Activated T-cell treated with anti-CD3 and anti-CD28 coated beads for 1 hour (primary cell): ENCODE measurements at places on chromosomes 2 and 18.

DNA sequence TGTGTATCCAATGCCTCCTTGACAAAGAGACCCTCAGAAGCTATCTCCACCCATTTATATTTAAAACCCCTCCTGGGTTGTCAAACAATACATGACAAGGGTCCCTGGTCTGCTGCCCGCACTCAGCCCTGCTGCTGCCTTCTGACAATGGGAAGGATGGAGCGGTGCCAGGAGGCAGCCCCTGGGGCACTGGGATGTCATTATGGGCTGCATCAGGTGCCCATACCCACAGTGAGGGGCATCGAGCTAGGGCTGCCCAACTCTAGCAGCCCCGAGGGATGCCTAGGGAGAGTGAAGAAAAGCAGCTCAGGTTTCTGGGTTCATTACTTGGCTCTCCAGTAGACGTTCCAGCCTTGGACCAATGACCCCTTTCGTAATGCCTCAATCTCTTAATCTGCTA, 301.7 kb downstream of the ALK start:
- DNase-seq: no peak

- no peak for DNase-seq
These were observed 361.2 kb upstream of the SOX11 start for GRCh38 chr2:5330961-5331360.

- no peak for DNase-seq
These were observed 636 bp downstream of the ARL4C start for GRCh38 chr2:234496055-234496834.

DNA sequence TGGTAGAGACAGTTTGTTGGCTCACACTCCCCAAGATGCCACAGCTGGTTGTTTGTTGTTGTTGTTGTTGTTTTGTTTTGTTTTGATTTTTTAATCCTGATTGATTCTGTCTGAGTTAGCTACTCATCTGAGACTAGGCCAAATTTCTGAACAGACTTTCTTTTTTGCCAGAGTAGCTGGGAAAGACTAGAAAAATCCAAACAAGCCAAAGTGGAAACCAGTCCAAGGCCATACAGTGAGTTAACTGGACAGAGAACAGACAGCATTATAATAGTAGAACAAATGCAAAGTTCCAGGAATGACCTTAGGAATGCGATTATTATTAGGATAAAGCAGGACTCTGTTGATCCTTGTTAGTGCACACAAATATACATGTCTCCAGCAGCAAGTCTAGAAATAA, 43.8 kb upstream of the CYP26B1 start:
- no peak for DNase-seq

GRCh38 chr2:210557721-210558120, 1.3 kb downstream of the CPS1 start:
- no peak for DNase-seq

DNA sequence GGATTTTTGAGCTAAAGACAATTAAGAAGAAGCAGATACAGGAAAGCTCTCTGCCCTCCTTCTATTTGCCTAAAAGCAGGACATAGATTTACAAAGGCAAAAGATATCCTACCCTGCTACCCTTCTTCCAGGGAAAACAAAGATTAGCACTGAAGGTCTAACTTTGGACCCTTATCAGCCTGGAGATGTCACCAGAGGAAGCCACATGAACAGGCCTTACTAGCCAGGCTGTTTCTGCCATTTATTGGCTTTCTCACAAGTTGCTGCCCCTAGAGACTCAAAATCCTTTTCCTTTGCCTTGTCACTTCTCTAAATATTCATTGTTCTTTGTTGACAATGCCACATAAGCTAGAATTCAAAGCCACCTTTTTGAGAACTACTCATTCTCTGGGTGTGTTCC, 147.3 kb downstream of the B3GNT2 start:
- no peak for DNase-seq

DNA sequence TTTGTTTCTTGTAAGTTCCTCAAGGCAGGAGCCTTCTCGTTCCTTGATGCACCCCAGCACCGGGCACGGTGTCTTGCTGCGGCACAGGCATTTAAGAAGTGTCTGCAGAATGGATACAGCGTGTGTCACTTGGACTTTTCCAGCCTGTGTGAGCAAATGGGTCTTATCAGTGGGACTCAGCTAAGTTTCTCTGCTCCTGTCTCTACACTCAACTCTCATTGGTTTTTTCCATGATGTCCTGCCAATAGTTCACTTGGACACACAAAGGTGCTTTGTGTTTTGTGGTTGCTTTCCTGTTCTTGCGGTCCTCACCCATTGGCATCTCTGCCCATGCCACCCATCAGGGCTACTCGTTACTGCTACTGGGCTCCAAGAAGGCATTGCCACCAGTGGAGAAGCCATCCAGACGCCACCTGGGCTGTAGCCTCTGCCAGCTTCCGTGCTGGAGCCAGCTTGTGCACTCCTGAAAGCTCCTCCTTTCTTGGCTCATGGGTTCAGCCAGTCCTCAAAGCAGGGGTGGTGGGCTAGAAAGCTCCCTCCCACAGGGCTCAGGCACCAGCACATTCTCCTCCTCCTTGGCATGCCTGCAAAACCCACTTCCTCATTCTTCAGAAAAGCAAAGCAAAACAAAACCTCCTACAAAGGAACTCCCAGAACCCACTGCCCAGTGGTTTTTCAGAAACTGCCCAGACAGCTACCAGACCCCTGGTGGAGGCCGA, 41.4 kb downstream of the IL1R2 start:
- no peak for DNase-seq

GRCh38 chr2:223121283-223121682, 69.3 kb downstream of the KCNE4 start:
- DNase-seq: no peak

DNA sequence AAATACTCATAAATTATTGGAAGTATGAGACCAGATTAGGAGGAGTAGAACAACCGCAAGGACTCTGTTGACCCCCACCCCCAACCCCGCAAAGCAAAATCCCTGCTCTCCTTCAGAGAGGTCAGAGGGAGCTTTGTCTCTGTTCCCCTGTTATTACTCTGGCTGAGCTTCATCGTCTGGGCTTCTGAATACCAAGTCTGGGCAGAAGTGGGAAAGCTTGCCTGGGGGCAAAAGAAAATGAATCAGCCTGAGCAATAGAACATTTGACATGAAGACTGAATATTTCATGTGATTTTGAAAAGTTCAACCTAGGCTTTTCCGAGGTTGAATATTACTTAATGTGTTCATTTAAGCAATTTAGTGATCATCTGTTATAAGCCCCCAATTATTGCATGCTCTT, 114.6 kb upstream of the ARHGAP28 start:
- DNase-seq: no peak

DNA sequence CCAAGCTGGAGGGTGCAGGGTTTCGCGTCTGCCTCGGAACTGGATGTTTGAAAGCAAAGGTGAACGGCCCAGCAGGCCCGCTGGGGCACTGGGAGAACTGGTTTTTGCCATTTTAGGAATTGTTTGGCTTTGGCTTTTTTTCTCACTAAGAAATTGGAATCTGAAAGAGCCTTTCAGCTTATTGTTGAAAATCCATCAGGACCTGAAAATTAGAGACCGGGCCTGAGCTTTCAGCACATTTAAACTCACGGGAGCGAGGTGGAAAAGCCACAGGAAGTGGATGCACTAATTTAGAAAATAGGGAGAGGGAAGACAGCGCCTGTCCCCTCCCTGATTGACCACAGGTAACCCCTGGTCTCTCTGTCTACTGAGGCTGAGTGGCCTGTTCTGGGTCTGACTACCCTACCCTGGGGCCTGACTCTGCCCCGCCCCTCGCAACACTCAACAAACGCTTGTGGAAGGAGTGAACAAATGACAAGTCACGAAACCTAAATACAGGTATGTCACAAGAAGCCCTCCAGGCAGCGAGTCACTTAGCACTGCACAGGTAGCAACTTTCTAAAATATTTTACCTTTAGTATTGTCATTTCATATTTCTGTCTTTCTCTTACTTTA, 100.3 kb upstream of the MBOAT2 start:
- no peak for DNase-seq

DNA sequence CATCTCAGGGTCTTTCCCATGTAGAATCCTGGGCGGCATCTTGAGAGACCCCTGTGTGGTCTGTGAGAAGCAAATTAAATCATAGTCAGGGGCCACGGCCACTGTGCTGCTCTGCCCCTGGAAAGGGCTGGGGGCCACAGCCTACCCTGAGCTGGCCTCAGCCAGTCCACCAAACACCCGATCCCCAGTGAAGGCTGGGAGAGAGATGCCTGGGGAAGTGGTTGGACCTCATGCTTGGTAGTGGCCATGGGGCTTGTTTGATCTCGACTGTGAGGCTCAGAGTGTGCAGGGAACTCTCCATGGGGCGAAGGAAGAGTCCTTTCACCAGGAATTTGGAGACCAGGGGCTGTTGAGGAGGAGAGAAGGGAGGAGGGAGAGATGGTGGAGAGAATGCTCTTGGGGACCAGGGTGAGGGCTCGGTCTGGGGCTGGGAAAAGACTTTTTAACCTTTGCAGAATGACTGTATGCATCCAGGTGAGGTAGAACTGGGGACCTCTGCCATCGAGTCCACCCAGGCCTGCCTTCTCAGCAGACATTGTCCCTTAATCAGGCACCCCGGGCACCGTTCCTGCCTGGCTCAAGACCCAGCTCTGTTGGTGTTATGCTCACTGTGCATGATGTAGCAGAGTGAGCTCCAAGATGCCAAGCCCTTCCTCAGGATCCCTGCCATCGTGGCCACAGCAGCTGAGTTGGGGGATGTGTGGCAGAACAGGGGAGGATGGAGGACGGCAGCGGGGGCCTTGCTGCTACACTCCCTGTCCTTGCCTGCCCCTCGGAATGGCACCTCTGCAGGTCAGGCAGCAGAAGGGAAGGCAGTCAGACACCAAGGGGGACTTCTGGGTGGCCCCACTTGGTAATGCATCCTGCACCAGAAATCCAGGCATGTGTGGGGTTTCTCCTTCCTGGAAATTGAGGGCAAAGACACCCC, 249.9 kb downstream of the DYSF start:
- no peak for DNase-seq

DNA sequence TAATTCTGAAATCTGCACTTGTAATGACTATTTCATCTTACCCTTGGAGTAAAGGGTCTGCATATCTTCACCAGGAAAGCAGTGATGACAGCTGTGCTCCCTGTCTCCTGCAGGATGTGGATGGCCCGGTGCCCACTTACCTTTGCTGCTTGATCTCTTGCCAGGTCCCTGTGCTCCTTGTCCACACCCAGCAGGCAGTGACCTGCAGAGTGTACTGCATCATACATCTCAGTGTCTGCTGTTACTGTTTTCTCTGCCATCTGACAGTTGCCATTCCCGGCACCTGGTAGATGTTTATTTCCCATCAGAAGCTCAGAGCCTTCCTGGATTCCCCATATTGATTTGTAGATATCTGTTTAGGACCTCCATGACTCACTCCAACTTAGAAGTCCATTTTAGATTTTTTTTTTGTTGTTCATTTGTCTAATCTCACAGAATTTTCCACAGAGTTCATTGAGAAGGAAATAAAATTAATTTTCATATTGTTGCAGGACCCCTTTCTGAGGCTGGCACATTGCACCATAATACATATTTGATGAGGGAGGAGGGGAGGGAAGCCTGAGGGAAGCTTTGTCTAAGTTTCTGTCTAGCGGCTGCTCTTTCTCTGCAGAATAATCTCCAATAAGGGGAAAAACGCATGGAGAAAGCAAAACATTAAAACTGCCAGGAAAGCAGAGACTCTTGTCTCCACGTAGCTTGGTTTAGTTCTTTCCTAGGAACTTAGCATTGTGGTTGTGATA, 697.5 kb upstream of the RAB6C start:
- no peak for DNase-seq

DNA sequence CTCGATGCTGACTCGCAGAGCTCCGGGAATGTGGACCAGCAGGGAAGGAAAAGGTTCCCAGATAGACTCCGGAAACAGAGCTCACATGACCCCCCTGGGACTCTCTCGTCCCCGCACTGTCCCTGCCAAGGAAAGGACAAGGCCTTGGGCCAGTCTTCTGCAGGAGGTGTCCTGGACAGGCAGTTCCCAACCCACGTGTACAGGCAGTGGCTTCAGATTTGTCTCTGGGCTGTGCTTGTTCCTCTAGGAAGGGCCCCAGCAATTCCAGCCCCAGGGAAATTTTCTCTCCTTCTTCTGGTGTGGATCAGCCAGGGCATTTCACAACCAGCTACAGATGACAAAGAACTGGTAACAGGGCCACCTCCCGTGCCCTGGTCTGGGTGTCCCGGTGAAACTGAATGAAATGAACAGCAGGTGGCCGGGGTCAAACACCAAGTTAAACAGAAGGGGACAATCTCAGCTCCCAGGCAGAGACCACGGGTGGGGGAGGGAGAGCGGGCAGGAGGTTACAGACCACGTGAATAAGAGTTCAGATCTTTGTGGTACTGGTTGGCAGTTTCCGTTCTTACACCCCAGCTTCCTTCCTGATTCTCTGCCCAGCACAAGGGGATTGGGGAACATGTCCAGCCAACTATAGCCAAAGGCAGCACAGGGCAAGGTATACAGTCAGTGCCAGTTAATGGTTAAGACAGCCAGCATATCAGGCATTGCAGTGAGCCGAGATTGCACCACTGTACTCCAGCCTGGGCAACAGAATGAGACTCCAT, 52.2 kb upstream of the CAB39 start:
- DNase-seq: no peak

- no peak for DNase-seq
These were observed at the start of gene CDH19 for GRCh38 chr18:66603941-66604627. Gene CDH19, minus strand, starts transcription at chr18:66604090. Its CDS starts 31,886 bp downstream, at chr18:66572204.

DNA sequence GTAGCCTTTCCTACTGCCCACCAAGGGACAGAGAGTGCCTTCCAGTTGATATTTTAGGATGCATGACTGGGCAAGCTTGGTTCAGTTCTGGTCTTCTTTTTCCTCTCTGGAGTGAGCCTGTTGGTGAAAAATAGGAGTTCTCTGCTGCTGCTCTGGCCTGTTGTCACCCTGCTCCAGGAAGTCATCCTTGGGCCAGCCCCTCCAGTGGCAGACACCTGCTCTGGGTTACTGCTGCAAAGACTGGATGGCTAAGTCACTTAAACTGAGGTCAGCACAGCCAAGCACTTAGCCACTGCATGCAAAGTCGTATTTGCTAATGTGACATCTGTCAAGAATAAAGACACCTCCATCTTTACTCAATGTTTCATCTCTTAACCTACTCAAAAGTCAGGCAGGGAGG, 219.6 kb upstream of the ID2 start:
- no peak for DNase-seq

- no peak for DNase-seq
These were observed 81.3 kb downstream of the STRADB start for GRCh38 chr2:201532686-201533304.

- no peak for DNase-seq
These were observed 596.7 kb downstream of the SATB2 start for GRCh38 chr2:198861080-198861479.

DNA sequence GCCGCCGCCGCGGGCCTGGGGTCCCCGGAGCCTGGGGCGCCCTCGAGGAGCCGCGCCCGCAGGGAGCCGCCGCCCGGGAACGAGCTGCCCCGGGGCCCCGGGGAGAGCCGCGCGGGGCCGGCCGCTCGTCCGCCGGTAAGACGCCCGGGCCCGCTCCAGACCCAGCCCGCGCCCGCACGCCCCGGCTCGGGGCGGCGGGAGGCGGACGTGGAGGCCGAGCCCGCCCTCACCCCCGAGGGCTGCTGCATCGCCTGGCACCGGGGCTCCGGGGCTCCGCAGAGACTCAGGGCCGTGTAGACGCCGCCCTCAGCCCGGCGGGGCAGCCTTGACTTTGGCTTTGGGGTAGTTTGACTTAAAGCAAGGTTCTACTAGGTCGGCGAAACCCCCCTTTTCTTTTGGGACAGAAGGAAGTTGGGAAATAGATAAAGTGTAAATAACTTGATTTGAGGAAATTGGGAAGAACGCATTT, 335 bp downstream of the ERFE start:
- no peak for DNase-seq
